Esophagus mucosa (tissue), 1 donor: ENCODE measurements at places on chromosomes 4 and X. TPM values are rescaled to one million over a fixed set of nuclear protein-coding genes. Genes with fewer than 3 reads are reported as not detected.

The FAM47E gene
- total RNA-seq, result 0.20 TPM

The EPHA5 gene
- total RNA-seq, result not detected

The CSN1S1 gene
- total RNA-seq, result not detected

The C1QTNF7 gene
- 0.52 TPM for total RNA-seq

The SHISA3 gene
- not detected for total RNA-seq

The MUC7 gene
- not detected for total RNA-seq

The ARHGAP10 gene
- total RNA-seq, result 15.8 TPM

The MAGEB6B gene
- not detected for total RNA-seq

The SLC34A2 gene
- 4.9 TPM for total RNA-seq

The IRS4 gene
- not detected for total RNA-seq

The RPA4 gene
- 0.64 TPM for total RNA-seq

The AIFM1 gene
- 21.9 TPM for total RNA-seq

The TIMM17B gene
- 33.9 TPM for total RNA-seq

The MAP3K15 gene
- total RNA-seq, result not detected

The HTT gene
- total RNA-seq, result 39.6 TPM

The CWH43 gene
- total RNA-seq, result 34.5 TPM

The F8A1 gene
- total RNA-seq, result 19.6 TPM

The RHOXF1 gene
- not detected for total RNA-seq

The LNX1 gene
- 23.8 TPM for total RNA-seq

The DIPK2B gene
- total RNA-seq, result 2.9 TPM

The ALAS2 gene
- not detected for total RNA-seq

The CT45A2 gene
- not detected for total RNA-seq

The SLC6A14 gene
- 10.7 TPM for total RNA-seq

The HHIP gene
- total RNA-seq, result not detected

The PROM1 gene
- total RNA-seq, result 5.2 TPM

The NRK gene
- not detected for total RNA-seq

The CT83 gene
- not detected for total RNA-seq

The FRYL gene
- total RNA-seq, result 31.8 TPM

The FREM3 gene
- not detected for total RNA-seq

The SEPSECS gene
- total RNA-seq, result 4.4 TPM

The YIPF7 gene
- not detected for total RNA-seq

The PABPC1L2B gene
- total RNA-seq, result not detected

The CENPC gene
- 16.2 TPM for total RNA-seq

The DMRTC1B gene
- not detected for total RNA-seq

The ATRX gene
- 34.2 TPM for total RNA-seq

The LEF1 gene
- total RNA-seq, result 10.0 TPM

The SLIT2 gene
- total RNA-seq, result 2.5 TPM

The WDR1 gene
- 253 TPM for total RNA-seq

The GYG2 gene
- 0.52 TPM for total RNA-seq

The NALF2 gene
- total RNA-seq, result 0.60 TPM

The NDNF gene
- total RNA-seq, result 0.44 TPM

The C4orf36 gene
- 2.4 TPM for total RNA-seq

The CCKAR gene
- total RNA-seq, result not detected

The HPGDS gene
- not detected for total RNA-seq

The S100P gene
- total RNA-seq, result 1,144 TPM

The RRH gene
- total RNA-seq, result 0.16 TPM

The ARHGEF9 gene
- 14.6 TPM for total RNA-seq

The CT47B1 gene
- not detected for total RNA-seq

The CTAG1A gene
- not detected for total RNA-seq

The EREG gene
- total RNA-seq, result 46.5 TPM

The CXCL3 gene
- total RNA-seq, result 0.28 TPM

The RAB39B gene
- total RNA-seq, result not detected

The SPOCK3 gene
- not detected for total RNA-seq

The TIGD4 gene
- total RNA-seq, result 0.08 TPM

The GAGE12E gene
- not detected for total RNA-seq

The F8A2 gene
- not detected for total RNA-seq

The SSX2 gene
- total RNA-seq, result not detected

The RAB9B gene
- 0.16 TPM for total RNA-seq

The PNMA6A gene
- total RNA-seq, result 0.12 TPM
